ENCODE measurements at places on chromosomes 16 and 17.

DNA sequence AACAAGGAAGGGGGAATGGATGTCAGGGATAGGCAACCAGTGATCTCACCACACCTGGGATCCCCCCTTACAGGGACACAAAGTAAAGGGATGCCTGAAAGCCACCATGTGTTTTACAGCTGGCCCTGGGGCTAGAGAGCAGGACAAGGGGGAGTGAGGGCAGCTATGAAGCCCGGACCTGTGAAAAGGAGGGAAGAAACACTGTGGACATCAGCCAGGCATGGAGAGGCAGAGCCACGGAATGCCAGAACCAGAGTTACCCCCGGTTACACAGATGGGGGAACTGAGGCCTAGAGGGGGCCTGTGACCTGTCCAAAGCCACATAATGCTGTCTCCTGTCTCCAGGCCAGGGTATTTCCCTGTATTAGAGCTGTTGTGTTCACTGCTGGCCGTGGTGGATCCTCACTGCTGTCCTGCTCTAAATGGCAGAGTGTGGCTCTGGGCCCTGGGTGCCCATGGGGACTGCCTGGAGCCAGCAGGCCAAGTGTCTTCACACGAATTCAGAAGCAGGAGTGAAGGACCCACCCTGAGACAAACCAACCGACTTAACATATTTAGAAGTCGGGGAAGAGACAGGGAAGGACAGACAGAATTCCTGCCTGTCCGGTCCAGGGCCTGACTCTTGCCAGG, 29.7 kb upstream of the ITGA3 start:
- peaks cover 12% of the 10 kb centered on the region for H3K27me3 ChIP-seq
- H3K4me1 ChIP-seq: peaks cover 10% of the 10 kb centered on the region
- no peaks in the 10 kb centered on the region for H3K36me3 ChIP-seq
- no peak overlapping the region for H3K4me3 ChIP-seq

DNA sequence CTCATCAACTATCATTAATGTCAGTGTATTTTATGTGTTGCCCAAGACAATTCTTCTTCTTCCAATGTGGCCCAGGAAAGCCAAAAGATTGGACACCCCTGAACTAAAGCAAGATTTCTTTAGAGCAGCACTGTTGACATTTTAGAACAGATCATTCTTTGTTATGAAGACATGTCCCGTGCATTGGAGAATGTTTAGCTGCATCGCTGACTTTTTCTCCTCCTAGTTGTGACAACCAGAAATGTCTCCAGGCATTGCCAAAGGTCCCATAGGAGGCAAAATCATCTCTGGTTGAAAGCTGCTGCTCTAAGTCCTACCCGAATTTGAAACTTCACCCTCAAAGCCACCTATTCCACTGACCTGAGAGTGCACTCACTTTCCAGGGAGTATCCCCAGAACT, 62.7 kb upstream of the IRX6 start:
- no peak for DNase-seq
- no peak overlapping the region for H3K27ac ChIP-seq
- no peaks in the 10 kb centered on the region for H3K4me1 ChIP-seq
- H3K36me3 ChIP-seq: no peaks in the 10 kb centered on the region

- no peak for DNase-seq
- peaks cover 10% of the 10 kb centered on the region for H3K4me1 ChIP-seq
- H3K36me3 ChIP-seq: no peaks in the 10 kb centered on the region
Measured at GRCh38 chr16:57502048-57502775, 15.9 kb upstream of the DOK4 start.

- no peak overlapping the region for H3K27ac ChIP-seq
- no peaks in the 10 kb centered on the region for H3K36me3 ChIP-seq
- H3K4me3 ChIP-seq: no peak overlapping the region
- peaks cover 11% of the 10 kb centered on the region for H3K27me3 ChIP-seq
- H3K4me1 ChIP-seq: no peaks in the 10 kb centered on the region
Measured at GRCh38 chr17:6420173-6420641, 14.7 kb downstream of the AIPL1 start.

GRCh38 chr17:50117202-50118051, 12.5 kb downstream of the SAMD14 start:
- H3K27me3 ChIP-seq: peaks cover 23% of the 10 kb centered on the region
- peak overlapping the region; percentile 54 for H3K4me3 ChIP-seq
- peak; percentile 50 for DNase-seq
- no peak overlapping the region for H3K27ac ChIP-seq

GRCh38 chr17:63675607-63676546, 24.0 kb downstream of the LIMD2 start:
- peaks cover 10% of the 10 kb centered on the region for H3K36me3 ChIP-seq
- no peak overlapping the region for H3K4me3 ChIP-seq
- no peaks in the 10 kb centered on the region for H3K4me1 ChIP-seq
- DNase-seq: no peak

- H3K27me3 ChIP-seq: peaks cover 9% of the 10 kb centered on the region
- peaks cover 20% of the 10 kb centered on the region for H3K4me1 ChIP-seq
- DNase-seq: no peak
- no peak overlapping the region for H3K27ac ChIP-seq
- no peak overlapping the region for H3K4me3 ChIP-seq
Measured at GRCh38 chr16:49464877-49465504, 91.4 kb downstream of the C16orf78 start.

- no peaks in the 10 kb centered on the region for H3K4me1 ChIP-seq
- H3K36me3 ChIP-seq: no peaks in the 10 kb centered on the region
- H3K27me3 ChIP-seq: peaks cover 5% of the 10 kb centered on the region
- DNase-seq: no peak
- H3K4me3 ChIP-seq: no peak overlapping the region
Measured at GRCh38 chr16:49338611-49339265, 34.9 kb upstream of the C16orf78 start.

- peak; percentile 11 for DNase-seq
- H3K36me3 ChIP-seq: no peaks in the 10 kb centered on the region
- H3K4me3 ChIP-seq: peak within 1 kb of the TSS; percentile 40
- H3K27me3 ChIP-seq: peaks cover 14% of the 10 kb centered on the region
- peaks cover 14% of the 10 kb centered on the region for H3K4me1 ChIP-seq
- no peak within 1 kb of the TSS for H3K27ac ChIP-seq
Measured at GRCh38 chr17:35795007-35795870, at the start of gene MMP28. TSS of gene MMP28 (minus strand) at chr17:35795641. CDS start at chr17:35795377, 264 bp downstream.

DNA sequence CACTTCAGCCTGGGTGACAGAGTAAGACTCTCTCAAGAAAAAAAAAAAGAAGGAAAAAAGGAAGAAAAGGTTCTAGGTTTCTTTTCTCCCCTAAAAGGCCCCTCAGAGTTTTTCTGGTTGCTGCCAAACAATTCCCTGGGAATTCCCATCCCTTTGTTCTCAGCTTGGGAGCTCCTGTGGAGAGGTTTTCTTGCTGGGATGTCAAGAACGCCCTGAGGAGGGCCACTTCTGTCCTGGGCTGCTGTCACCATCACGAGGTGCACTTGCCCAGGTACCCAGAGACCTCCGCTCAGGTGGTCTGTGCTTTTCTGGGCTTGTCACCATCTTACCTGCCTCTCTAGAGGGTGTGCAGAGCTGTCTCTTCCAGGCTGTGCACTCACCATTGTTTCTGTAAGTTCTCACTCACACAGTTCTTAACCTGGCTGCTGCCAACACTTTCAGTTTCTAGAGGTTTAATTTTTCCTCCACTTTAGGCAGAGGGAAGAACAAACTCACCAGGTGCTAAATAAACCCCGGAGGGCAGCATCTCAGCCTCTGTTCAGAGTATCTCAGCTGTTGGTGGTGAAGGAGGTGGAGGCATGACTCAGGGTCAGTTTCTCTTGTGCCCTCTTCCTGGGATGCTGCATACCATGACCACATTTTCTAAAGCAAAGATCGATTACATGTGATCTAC, 2.4 kb upstream of the COX6A2 start:
- peaks cover 34% of the 10 kb centered on the region for H3K4me1 ChIP-seq
- peak overlapping the region; percentile 34 for H3K4me3 ChIP-seq
- no peak overlapping the region for H3K27ac ChIP-seq
- DNase-seq: no peak
- H3K36me3 ChIP-seq: no peaks in the 10 kb centered on the region

- H3K4me3 ChIP-seq: no peak overlapping the region
- no peaks in the 10 kb centered on the region for H3K4me1 ChIP-seq
- H3K27me3 ChIP-seq: peaks cover 8% of the 10 kb centered on the region
- H3K36me3 ChIP-seq: peaks cover under 1% of the 10 kb centered on the region
- DNase-seq: no peak
Measured at GRCh38 chr16:55993088-55993487, 117.9 kb upstream of the CES5A start.

DNA sequence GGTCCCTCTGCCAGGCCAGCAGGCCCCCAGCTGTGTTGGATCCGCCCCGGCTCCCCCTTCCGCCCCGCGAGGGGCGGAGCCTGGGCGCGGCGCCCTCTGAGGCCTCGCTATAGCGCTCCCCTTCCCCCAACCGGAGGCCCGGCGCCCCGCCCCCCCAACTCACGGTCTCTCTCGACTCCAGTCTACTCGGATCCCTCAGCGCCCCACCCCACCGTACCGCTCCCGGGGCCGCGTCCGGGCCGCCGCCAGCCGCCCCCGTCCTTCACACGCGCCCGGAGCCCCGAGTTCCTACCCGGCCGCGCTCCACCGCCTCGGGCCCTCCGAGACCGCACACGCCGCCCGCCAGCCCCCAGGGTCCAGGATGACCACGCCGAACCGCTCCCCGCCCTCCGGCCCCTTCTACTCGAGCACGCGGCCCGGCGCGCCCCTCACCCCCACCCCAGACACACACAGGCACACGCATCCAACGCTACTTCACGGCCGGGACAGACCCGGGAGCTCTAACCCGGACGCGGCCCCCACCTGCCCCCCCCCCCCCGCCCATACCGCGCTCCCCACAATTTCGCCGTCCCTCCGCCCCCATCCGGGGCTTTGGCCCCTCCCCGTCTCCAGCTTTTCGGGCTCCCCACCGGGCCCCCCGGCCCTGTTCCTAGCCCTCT, 1.4 kb downstream of the PHF23 start:
- DNase-seq: peak; percentile 62
- peaks cover 24% of the 10 kb centered on the region for H3K36me3 ChIP-seq
- H3K4me1 ChIP-seq: peaks cover 65% of the 10 kb centered on the region

DNA sequence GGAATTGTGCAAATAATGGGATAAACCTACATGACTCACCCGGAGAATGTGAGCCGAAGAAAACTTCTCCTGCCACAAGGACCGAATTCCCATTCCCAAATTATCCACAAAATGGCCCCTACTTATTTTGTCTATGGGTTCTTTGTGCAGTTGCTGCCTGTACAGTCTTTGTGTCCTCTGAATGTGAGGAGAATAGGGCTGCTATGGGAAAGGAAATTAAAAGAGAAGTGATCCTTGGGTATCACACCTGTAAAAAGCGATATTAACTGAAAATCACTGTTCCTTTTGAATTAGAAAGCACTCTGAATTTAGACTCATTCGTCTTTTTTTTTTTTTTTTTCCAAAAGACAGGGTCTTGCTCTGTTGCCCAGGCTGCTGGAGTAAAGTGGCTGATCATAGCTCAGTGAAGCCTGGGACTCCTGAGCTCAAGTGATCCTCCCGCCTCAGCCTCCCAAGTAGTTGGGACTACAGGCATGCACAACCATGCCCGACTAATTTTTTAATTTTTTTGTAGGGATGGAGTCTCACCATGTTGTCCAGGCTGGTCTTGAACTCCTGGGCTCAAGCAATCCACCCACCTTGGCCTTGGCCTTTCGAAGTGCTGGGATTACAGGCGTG, 45.4 kb downstream of the CHD9 start:
- no peak for DNase-seq
- H3K36me3 ChIP-seq: no peaks in the 10 kb centered on the region
- peak overlapping the region; percentile 93 for H3K27ac ChIP-seq
- H3K4me1 ChIP-seq: peaks cover 43% of the 10 kb centered on the region
- H3K4me3 ChIP-seq: peak overlapping the region; percentile 65

GRCh38 chr17:68910251-68910705, 44.9 kb downstream of the ABCA8 start:
- H3K27ac ChIP-seq: no peak overlapping the region
- H3K4me1 ChIP-seq: no peaks in the 10 kb centered on the region
- DNase-seq: no peak
- H3K27me3 ChIP-seq: no peaks in the 10 kb centered on the region
- H3K4me3 ChIP-seq: no peak overlapping the region
- H3K36me3 ChIP-seq: no peaks in the 10 kb centered on the region

GRCh38 chr16:49084628-49085390, 196.8 kb downstream of the CBLN1 start:
- no peak overlapping the region for H3K27ac ChIP-seq
- peaks cover under 1% of the 10 kb centered on the region for H3K27me3 ChIP-seq
- H3K36me3 ChIP-seq: no peaks in the 10 kb centered on the region
- DNase-seq: no peak
- H3K4me3 ChIP-seq: no peak overlapping the region

- H3K27me3 ChIP-seq: peaks cover 36% of the 10 kb centered on the region
- H3K36me3 ChIP-seq: peaks cover 63% of the 10 kb centered on the region
- peak overlapping the region; percentile 92 for H3K4me3 ChIP-seq
- peak overlapping the region; percentile 96 for H3K27ac ChIP-seq
- peak; percentile 67 for DNase-seq
- H3K4me1 ChIP-seq: peaks cover 85% of the 10 kb centered on the region
Measured at GRCh38 chr17:47742319-47743181, 9.5 kb downstream of the TBX21 start.

DNA sequence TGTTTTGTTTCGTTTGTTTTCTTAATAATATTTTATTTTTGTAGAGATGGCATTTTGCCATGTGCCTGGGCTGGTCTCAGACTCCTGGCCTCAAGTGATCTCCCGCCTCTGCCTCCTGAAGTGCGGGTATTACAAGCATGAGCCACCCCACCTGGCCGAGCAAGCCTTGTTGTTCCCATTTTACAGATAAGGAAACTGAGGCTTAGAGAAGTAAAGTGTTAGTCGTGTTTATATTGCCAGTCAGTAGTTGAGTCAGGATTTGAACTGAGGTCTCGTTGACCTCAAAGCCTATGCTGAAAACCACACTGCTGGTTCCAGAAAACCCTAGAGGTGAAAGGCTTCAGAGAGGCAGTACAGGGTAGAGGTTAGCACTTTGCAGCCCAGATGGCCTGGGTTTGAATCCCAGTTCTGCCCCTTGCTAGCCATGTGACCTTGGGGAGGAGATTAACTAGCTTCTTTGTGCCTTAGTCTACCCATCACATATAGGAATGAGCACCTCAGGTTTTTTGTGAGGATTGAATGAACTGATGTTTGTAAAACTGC, 102.0 kb downstream of the ABCC6 start:
- H3K4me1 ChIP-seq: peaks cover 21% of the 10 kb centered on the region
- H3K4me3 ChIP-seq: no peak overlapping the region
- peaks cover 59% of the 10 kb centered on the region for H3K36me3 ChIP-seq
- H3K27ac ChIP-seq: peak overlapping the region; percentile 81
- DNase-seq: no peak

- peak; percentile 34 for DNase-seq
- H3K4me3 ChIP-seq: peak overlapping the region; percentile 79
- H3K4me1 ChIP-seq: peaks cover 97% of the 10 kb centered on the region
Measured at GRCh38 chr16:17439580-17439979, 31.2 kb downstream of the XYLT1 start.

DNA sequence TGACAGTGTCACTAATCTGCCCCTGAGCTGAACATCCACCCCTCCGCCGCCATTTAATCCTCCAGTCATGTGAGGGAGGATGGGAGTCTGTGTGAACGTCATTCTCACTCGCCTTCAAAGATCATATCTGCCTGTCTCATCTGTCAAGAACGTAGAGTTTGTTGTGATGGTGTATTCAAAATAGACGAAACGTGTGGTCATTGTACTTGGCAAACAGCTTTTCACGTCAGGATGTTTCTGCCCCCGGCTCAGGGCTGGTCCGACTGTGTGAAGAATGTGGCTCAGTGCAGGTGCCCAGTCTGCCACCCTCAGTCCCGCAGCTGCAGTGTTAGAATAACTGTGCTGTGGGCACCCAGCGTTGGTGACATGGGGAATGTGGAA, 148.0 kb downstream of the KCNJ12 start:
- H3K27ac ChIP-seq: no peak overlapping the region
- no peaks in the 10 kb centered on the region for H3K4me1 ChIP-seq
- no peak overlapping the region for H3K4me3 ChIP-seq
- H3K36me3 ChIP-seq: no peaks in the 10 kb centered on the region

- H3K27ac ChIP-seq: peak overlapping the region; percentile 86
- peak; percentile 42 for DNase-seq
- peaks cover 28% of the 10 kb centered on the region for H3K36me3 ChIP-seq
- H3K4me1 ChIP-seq: peaks cover 74% of the 10 kb centered on the region
Measured at GRCh38 chr17:50141745-50142110, 8.7 kb downstream of the PPP1R9B start.
